ENCODE measurements at places on chromosomes 2 and 18.

- no peak for DNase-seq
Measured at GRCh38 chr2:207038299-207038698, 99.0 kb downstream of the CPO start.

DNA sequence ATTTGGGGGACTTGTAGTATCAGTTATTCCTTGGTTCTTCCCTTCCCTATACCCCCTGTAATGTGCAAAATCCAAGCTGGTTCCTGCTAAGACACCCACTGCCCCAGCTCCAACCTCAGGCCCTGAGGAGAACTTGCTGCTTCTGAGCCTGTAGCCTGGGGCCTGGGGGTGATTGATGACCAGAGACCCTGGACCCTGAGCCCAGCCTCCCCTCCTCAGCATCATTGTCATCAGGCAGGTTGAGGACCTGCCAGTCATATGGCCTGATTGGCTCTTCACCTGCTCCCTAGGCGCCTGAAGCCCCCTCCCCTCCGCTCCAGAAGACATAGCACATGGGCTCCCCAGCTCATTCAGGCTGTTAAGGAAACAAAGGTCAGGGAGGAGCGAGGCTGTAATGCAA lies 73.8 kb upstream of the YWHAQ start:
- no peak for DNase-seq

GRCh38 chr2:98835831-98836385 lies 100.1 kb downstream of the CRACDL start:
- no peak for DNase-seq

- no peak for DNase-seq
Measured at GRCh38 chr2:75922191-75922590, 211.5 kb upstream of the GCFC2 start.

- DNase-seq: no peak
Measured at GRCh38 chr2:219331560-219332213, 857 bp downstream of the RESP18 start.

- DNase-seq: no peak
Measured at GRCh38 chr2:183148955-183149354, 24.7 kb downstream of the NUP35 start.

DNA sequence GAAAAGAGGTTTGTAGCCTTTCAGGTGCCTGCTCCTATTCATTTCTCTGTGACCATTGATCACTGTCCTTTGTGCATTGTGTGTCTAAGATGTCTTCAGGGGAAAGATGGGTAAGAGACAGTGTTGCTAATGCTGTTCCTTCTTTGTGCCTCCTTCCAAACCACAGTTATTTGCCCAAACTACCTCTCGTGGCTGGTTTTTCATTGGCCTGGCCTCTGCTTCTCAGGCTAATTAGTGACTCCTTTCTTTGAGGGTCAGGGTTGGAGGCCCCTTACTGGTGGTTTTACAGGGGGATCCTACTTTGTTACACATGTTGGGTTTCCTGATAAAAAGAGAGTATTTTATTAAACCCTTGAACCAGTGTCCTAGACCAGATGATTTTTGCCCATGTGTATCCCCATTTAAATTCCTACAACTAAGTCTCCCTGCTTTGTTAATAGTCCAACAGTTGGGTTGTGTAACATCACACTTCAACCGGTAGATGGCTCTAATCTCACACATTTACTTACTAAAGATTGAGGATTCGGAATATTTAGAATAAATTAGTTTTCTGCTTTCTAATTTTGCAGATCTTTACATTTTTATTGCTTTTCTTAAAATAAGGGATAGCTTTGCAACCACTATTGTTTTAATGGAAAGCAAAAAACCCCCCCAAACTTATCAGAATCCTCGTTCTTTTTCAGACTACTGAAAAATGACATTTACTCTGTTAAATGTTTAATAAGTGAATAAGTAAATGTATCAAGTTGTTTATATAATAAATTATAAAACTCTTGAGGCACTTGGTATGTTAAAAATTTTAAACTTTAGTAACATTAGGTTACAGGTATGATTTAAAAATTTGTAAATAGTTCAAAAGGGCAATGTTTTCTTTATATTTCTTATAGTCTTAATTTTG lies 2.4 kb downstream of the MARS2 start:
- DNase-seq: no peak

DNA sequence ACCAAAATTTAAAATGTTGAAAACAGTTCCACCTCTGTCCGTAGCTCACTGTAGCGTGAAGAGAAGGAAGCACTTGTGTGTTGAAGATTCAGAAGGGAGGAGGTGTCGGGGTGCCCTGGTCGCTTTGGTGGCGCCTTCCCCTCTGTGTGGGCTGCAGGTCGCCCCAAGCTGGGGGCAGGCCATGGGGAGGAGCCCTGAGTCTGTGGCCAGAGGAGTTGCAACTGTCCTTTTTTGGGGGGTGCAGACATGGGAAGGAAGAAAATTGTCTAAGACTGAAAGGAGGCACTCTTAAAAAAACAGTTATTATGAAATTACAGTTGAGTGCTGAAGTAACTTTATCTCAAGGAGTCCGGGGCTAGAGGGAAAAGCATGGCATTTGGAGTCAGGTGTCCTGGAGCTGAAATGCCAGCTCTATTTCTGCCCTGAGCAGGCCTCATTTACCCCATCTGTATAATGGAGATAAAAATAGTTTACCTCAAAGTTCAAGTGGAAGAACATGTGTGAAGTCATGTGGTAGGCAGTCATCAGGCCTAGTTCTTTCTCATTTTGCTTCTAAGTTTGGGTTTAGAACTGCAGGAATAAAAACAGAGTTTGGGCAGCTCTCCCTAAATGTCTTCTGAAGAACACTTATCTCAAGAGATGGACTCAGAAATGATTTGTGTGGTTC lies 82.1 kb downstream of the RNF144A start:
- no peak for DNase-seq

- DNase-seq: no peak
Measured at GRCh38 chr2:37851428-37851827, 73.7 kb upstream of the RMDN2 start.

GRCh38 chr18:39166776-39167175 lies 1601.2 kb upstream of the CELF4 start:
- DNase-seq: no peak

DNA sequence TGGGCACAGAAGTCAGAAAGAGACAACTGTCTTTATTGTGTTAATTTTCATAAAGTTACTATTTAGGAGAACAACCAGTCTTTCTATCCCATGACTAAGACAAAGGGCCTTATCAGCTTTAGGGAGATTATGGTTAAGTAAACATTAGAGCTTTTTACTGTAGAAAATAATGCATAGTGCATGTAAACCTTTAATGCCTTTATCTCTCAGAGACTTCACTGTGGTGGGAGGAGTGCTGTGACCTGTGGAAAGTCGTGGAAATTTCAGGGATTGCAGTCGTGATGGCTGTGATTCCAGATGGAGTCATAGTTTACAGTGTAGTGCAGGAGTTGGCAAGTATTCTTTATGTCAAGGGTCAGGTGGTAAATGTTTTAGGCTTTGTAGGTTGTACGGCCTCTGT lies 15.8 kb downstream of the ZNF236 start:
- DNase-seq: no peak

DNA sequence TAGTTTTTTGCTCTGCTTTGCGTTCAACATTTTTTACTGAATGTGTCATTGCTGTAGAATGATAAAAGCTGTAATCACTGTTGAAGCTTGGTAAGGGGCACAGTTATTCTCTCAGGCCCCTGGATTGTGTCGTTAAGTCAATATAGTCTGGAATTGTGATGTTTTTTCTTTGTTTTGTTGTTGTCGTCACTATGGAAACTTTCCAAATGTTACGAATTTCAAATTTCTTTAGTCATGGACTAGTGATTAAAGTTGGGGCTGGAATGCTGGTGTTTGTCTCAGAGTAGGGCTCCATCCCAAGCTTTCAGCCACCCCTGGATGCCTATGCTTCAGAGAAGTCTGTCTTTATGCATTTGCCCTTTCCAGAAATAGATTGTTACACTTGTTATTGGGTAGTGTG lies 287.2 kb downstream of the CDH19 start:
- no peak for DNase-seq

DNA sequence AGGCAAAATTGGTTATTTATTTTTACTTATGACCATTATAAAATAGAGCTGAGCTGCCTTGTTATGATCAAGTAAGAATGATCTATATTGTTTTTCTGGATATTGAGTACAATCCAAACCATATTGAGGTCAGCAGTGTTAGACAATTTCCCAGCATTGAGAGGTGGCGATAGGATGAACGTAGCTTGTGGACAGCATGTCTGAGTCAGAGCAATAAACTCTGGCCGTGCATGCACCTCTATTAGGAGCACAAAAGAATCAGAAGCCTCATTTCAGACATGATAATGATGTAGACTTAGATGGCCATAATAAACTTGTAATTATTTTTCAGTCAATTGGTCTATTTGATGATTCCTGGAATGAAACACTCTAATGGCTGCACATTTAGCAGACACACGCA lies 491.6 kb downstream of the RIT2 start:
- DNase-seq: no peak
